Breast epithelium (tissue), 4 donors: ENCODE measurements at places on chromosomes 5 and 9.

GRCh38 chr9:5910413-5911057 is 19.8 kb downstream of the MLANA start:
- H3K36me3 ChIP-seq, result peaks cover 3% of the 10 kb centered on the region
- H3K4me1 ChIP-seq, result no peaks in the 10 kb centered on the region
- no peak overlapping the region for H3K27ac ChIP-seq
- no peak overlapping the region for H3K4me3 ChIP-seq
- no peak for DNase-seq

- H3K4me3 ChIP-seq, result no peak overlapping the region
- no peaks in the 10 kb centered on the region for H3K27me3 ChIP-seq
- no peaks in the 10 kb centered on the region for H3K4me1 ChIP-seq
- no peak overlapping the region for H3K27ac ChIP-seq
- H3K36me3 ChIP-seq, result no peaks in the 10 kb centered on the region
- DNase-seq, result no peak
These were observed 29.8 kb downstream of the NEUROG1 start for GRCh38 chr5:135505973-135506372.

DNA sequence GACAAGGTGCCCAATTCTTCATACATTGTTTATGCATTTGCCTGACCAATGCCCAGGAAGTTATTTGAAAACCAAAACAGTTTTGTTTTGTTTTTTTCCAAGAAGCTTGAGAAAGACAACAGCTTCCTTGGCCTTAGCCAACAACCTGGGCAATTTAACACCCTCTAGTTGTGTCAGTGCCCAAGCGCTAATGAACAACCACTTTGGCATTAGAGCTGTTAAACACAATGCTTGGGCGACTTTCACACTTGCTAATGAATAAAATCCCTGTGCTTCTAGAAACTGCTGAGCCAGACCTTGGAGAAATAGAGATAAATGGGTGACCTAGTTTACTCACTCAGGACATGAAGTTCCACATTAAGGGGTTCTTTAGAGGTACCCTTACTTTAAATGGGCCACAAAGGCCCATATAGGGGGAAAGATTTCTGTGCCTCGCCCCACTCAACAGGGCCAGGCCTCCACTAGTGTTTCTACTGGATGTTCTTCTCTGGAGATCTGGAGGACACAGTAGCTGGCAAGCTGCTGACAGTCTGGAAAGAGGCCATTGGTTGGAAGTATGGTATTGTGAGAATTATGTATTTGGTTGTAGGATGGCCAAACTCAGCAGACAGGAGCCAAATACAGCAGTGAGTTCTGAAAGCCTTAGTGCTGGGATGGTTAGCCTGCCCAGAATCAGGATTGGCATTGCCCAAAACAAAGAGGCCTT is 179.8 kb downstream of the DOCK8 start:
- no peak overlapping the region for H3K4me3 ChIP-seq
- H3K27ac ChIP-seq, result no peak overlapping the region
- no peaks in the 10 kb centered on the region for H3K36me3 ChIP-seq
- DNase-seq, result no peak

DNA sequence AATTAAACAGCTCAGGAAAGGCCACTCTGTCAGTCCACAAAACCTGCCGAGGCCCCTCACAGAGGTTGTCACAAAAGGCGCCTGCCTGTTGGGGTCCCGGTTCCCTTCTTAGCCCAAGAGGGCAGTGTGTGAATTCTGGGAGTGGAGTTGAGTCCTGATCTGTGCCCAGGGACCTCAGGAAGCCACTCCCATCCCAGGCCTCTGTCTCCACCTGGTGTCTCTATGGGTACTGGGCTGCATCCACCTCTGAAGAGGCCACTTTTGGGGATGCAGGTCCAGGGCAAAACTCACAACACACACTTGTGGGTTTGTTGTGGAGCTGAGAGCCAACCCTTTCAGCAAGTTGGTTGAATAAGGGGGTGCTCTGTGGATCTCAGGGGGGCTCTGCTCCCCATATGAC is 74.3 kb upstream of the STXBP1 start:
- no peak for DNase-seq
- peak overlapping the region; percentile 73 for H3K27ac ChIP-seq
- peaks cover 20% of the 10 kb centered on the region for H3K4me1 ChIP-seq
- H3K4me3 ChIP-seq, result no peak overlapping the region

DNA sequence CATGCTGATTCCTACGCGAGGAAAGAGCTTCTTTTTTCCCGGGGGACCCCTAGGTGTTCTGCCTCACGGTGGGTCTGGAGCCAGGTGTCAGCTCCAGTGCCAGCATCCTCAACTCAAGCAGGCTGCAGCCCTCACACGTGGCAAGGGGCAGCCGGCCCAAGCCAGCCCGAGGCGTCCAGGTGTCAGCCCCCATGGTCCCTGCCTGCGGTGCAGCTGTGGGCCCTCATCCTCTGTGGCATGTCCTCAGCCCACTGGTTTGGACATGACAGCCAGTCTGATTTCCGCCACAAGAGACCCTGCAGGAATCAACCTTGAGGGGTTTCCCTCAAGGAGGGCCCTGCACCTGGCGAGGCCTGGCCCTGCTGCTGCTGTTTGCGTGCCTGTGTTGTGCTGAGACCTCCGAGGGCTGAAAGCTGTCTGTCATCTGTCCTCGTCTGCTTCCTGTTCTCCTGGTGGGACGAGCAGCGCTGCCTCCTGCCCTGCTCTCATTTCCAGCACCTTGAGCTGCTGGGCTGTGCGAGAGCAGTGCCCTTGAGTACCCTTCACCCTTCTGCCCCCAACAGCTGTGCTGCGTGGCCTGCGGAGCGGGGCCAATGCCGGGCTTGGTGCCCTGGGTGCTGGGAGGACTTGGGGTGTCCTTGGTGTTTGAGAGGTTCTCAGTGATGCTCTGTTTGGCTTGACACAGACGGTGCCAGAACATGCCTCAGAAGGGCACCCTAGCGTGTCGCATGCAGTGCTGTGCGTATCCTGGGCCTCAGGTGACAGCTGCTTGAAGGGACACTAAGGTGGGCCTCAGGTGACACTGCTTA is 137.6 kb downstream of the CACNA1B start:
- H3K27me3 ChIP-seq, result peaks cover 9% of the 10 kb centered on the region
- no peak for DNase-seq
- H3K4me3 ChIP-seq, result no peak overlapping the region
- no peak overlapping the region for H3K27ac ChIP-seq
- no peaks in the 10 kb centered on the region for H3K36me3 ChIP-seq
- no peaks in the 10 kb centered on the region for H3K4me1 ChIP-seq

- no peaks in the 10 kb centered on the region for H3K36me3 ChIP-seq
- no peak overlapping the region for H3K27ac ChIP-seq
- no peak overlapping the region for H3K4me3 ChIP-seq
- no peak for DNase-seq
- no peaks in the 10 kb centered on the region for H3K27me3 ChIP-seq
- no peaks in the 10 kb centered on the region for H3K4me1 ChIP-seq
These were observed 58.8 kb upstream of the DHFR start for GRCh38 chr5:80713631-80714030.

- H3K27ac ChIP-seq, result no peak overlapping the region
- H3K36me3 ChIP-seq, result no peaks in the 10 kb centered on the region
- no peak for DNase-seq
These were observed 14.8 kb downstream of the GADD45G start for GRCh38 chr9:89619424-89620138.

- no peak for DNase-seq
- H3K4me1 ChIP-seq, result no peaks in the 10 kb centered on the region
- no peaks in the 10 kb centered on the region for H3K36me3 ChIP-seq
- no peak overlapping the region for H3K4me3 ChIP-seq
- no peaks in the 10 kb centered on the region for H3K27me3 ChIP-seq
These were observed 20.6 kb downstream of the EDIL3 start for GRCh38 chr5:84364043-84364442.

GRCh38 chr5:154412316-154412715 is 33.5 kb upstream of the SAP30L start:
- no peaks in the 10 kb centered on the region for H3K4me1 ChIP-seq
- no peak overlapping the region for H3K4me3 ChIP-seq
- H3K36me3 ChIP-seq, result no peaks in the 10 kb centered on the region
- no peak for DNase-seq

DNA sequence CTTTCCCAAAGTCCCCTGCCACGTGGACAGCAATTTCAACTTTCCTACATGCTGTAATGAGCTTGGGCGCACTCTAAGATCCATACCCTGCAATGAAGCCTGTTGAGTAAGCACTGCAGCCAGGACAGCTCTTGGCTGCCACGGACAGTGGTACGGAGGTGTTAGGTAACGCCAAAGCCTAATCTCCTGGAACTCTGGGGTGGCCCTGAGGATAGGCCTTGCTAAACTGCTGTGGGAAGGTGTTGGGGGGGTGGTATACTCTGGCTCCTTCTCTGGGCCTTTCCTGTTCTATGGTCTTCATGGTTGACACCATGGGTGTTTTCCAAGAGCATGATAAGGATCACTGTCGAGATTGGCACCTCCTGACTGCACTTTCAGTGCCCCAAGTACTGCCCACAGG is 66.4 kb upstream of the PITX1 start:
- H3K27ac ChIP-seq, result no peak overlapping the region
- H3K4me3 ChIP-seq, result no peak overlapping the region
- no peak for DNase-seq
- H3K36me3 ChIP-seq, result no peaks in the 10 kb centered on the region

GRCh38 chr5:37771731-37772130 is 68.1 kb downstream of the GDNF start:
- H3K36me3 ChIP-seq, result no peaks in the 10 kb centered on the region
- no peaks in the 10 kb centered on the region for H3K27me3 ChIP-seq
- DNase-seq, result no peak
- no peak overlapping the region for H3K4me3 ChIP-seq
- no peak overlapping the region for H3K27ac ChIP-seq

DNA sequence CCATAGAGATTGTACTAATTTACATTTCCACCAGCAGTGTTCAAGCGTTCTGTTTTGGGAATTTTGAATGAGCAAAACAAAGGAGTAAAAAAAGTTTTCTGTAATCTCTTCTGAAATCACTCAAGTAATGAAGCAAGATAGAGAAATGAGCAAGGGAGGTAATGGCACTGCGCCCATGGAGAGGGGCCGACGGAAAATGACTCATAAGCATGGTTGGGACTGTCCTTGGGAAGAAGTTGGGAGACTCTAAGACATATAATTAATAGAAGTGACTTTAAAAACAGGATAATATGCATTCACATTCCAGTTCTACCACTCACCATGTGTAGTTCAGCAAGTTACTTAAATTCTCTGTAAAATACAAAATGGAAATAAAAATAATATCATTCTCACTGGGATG is 62.5 kb upstream of the C5orf46 start:
- H3K36me3 ChIP-seq, result no peaks in the 10 kb centered on the region
- no peaks in the 10 kb centered on the region for H3K27me3 ChIP-seq
- H3K4me3 ChIP-seq, result no peak overlapping the region
- DNase-seq, result no peak
- H3K27ac ChIP-seq, result no peak overlapping the region

DNA sequence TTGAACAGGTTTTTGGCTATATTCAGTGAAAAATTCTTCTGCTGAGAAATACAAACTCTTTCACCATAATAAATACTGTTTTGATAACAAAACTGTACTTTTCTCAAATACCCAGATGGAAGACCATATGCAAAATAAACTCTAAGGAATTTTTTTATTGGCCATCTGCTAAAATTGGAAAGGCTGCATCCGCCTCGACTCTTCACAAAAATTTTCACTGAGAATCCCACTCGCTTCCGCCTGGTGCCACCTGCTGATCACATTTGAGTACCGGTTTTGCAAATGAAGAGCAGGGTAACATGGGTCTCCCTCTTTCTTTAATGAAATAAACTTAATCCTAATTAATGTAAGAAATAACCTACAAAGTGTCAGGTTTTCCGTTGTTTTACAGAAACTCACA is 76.4 kb downstream of the TTLL11 start:
- no peaks in the 10 kb centered on the region for H3K36me3 ChIP-seq
- no peaks in the 10 kb centered on the region for H3K27me3 ChIP-seq
- H3K4me1 ChIP-seq, result no peaks in the 10 kb centered on the region
- H3K27ac ChIP-seq, result no peak overlapping the region
- H3K4me3 ChIP-seq, result no peak overlapping the region

- H3K4me3 ChIP-seq, result no peak overlapping the region
- peaks cover 49% of the 10 kb centered on the region for H3K27me3 ChIP-seq
- no peak overlapping the region for H3K27ac ChIP-seq
- no peak for DNase-seq
- peaks cover 6% of the 10 kb centered on the region for H3K4me1 ChIP-seq
These were observed 4.7 kb upstream of the MYMK start for GRCh38 chr9:133529457-133529856.

GRCh38 chr5:110751902-110752762 is 13.3 kb downstream of the SLC25A46 start:
- H3K4me1 ChIP-seq, result no peaks in the 10 kb centered on the region
- no peak overlapping the region for H3K4me3 ChIP-seq
- no peak overlapping the region for H3K27ac ChIP-seq
- H3K27me3 ChIP-seq, result no peaks in the 10 kb centered on the region
- H3K36me3 ChIP-seq, result no peaks in the 10 kb centered on the region
- DNase-seq, result no peak

GRCh38 chr9:112753725-112754124 is 3.2 kb downstream of the SNX30 start:
- no peak overlapping the region for H3K4me3 ChIP-seq
- no peaks in the 10 kb centered on the region for H3K27me3 ChIP-seq
- peak overlapping the region; percentile 71 for H3K27ac ChIP-seq
- no peak for DNase-seq
- H3K36me3 ChIP-seq, result no peaks in the 10 kb centered on the region
- peaks cover 5% of the 10 kb centered on the region for H3K4me1 ChIP-seq

- H3K27me3 ChIP-seq, result no peaks in the 10 kb centered on the region
- no peaks in the 10 kb centered on the region for H3K36me3 ChIP-seq
- no peak overlapping the region for H3K27ac ChIP-seq
- peaks cover 10% of the 10 kb centered on the region for H3K4me1 ChIP-seq
- peak; percentile 76 for DNase-seq
- H3K4me3 ChIP-seq, result no peak overlapping the region
These were observed 7.9 kb downstream of the AK1 start for GRCh38 chr9:127869310-127870152.

DNA sequence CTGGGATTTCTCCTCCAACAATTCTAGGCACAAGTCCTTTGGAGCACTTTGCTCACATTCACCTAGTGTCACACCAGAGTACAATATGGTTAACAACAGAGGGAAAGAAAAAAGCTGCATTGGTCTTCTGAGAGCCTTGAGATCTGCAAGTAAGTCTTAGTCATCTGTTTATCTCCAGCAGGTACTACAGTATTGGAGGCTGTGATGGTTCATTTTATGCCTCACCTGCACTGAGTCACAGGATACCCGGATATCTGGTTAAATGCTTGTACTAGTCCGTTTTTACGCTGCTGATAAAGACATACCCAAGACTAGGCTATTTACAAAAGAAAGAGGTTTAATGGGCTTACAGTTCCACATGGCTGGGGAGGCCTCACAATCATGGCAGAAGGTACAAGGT is 525.0 kb downstream of the NR2F1-AS1 start:
- H3K27ac ChIP-seq, result no peak overlapping the region
- DNase-seq, result no peak
- no peaks in the 10 kb centered on the region for H3K36me3 ChIP-seq

- H3K27me3 ChIP-seq, result no peaks in the 10 kb centered on the region
- DNase-seq, result no peak
- H3K4me3 ChIP-seq, result no peak overlapping the region
- no peak overlapping the region for H3K27ac ChIP-seq
These were observed 96.5 kb downstream of the SMIM23 start for GRCh38 chr5:171882118-171882517.
